Activated gamma-delta T cell treated with anti-CD3 and anti-CD28 coated beads, Interleukin-2, amount 50 U/mL, for 16 hours (primary cell): ENCODE measurements at places on chromosomes 1 and 21.

GRCh38 chr1:45589861-45590260, 6.0 kb downstream of the NASP start:
- no peak for DNase-seq

GRCh38 chr1:210236840-210237409, 4.3 kb downstream of the SERTAD4 start:
- DNase-seq: no peak

DNA sequence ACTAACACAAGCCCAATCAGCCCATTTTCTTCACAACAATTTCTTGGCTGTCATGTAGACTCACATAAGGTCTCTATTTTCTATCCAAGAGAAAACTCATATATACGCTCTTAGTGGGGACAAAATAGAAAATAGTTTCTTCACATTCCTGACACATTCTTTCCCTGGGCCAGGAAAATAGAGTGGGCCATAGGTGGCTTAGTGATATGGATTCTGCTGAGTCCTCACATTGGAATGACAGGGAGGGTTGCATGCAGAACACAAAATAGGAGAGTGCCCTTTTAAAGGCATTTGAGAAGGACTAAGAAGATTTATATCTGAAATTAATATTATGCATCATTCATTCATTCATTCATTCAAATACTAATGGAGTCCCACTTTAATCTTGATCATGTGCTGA, 207.7 kb downstream of the LYPLAL1 start:
- DNase-seq: no peak

- no peak for DNase-seq
These were observed 271.4 kb upstream of the NR5A2 start for GRCh38 chr1:199756066-199756465.

- DNase-seq: no peak
These were observed 767.4 kb upstream of the TPTE start for GRCh38 chr21:9753943-9754342.

DNA sequence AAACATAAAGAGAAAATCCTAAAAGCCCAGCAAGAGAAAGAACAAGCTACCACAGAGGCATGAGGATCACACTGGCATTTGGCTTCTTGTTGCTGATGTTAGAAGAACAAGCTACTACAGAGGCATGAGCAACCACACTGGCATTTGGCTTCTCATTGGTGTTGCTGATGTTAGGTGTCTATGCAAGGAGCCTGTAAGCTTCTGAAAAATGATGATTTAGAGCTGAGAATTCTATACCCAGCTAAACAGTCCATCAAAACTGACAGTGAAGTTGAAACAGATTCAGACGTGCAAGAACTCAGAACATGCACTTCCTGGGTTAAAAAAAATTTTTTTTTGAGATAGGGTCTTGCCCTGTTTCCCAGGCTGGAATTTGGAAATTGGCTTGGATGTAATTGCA, 37.8 kb upstream of the ADARB1 start:
- no peak for DNase-seq
